ENCODE measurements at places on chromosomes 16 and 17.

DNA sequence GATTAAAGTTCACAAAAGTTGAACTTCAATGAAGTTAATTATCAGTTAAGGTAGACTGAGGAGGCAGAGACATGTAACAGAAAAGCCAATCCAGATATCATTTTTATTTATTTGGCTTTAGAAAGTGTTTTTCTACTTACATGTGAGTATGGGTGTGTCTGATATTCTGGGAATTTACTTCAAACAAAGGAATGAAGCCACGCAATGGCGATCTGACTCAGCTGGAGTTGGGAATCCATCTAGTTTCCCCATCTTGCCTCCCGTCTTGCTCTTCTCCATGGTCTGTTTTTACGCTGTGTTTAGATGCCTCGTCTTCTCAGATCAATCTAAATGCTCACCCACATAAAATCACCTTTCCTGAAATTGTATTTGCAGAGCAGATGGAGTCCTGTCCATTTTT, 1.7 kb upstream of the KCNJ16 start:
- DNase-seq: no peak

DNA sequence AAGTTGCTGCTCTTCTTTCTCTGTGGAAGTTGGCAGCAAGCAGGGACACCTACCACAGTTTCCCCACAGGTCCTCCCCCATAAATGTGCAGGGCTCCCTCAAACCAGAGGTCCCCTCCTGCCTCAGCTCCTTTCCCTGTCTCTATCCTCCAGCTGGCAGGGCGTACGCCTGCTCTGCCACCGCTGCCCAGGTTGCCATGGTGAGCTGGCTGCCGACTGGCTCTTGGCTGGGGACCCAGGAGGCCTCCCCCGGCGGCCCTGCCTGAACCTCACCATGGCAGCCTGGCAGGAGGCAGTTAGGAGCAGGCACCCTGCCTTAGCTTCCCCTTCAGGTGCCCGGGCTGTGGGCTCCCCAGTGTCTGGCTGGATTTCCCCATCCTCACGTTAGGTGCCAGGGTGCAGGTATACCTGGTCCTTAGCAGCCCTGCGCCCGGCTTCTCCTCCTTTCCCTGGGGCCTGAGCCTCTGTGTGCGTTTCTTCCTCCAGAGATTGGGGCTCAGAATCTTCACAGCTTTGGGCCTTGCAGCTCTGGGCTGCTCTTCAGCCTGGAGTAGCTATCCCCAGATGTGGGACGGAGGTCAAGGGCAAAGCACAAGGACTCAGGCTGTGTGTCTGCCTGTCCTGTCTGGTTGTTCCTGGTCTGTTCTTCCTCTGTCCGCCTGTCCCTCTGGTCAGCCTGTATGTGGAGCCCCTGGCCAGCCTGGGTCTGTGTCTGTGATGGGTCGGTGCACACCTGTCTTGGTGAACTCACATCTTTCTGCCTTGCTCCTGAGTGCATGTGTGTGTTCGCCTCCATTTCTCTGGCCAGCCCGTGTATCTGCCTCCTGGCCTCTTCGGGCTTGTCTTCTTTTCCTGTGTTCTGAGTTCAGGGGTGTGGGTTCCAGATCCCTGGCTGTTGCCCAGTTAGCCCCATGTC, 15.7 kb downstream of the GJD3 start:
- no peak for DNase-seq

DNA sequence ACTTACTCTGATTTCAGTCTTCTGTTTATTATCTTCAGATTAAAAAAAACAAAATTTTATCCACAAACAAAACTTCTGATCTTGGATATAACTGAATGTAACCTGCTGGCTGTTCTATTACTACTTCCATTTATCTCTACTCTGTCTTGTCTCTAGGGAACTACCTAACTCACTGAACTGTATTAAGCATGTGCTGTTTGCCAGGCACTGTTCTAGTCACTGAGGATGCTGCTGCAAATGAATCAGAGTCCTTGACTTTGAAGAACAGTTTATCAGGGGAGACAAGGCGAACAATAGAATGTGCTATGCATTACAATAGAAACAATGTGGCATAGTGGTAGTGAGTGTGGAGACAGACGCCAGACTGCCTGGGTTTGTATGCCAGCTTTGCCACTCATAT, 2.3 kb upstream of the ANKRD40 start:
- DNase-seq: no peak

- no peak for DNase-seq
These were observed 5.4 kb downstream of the HYDIN start for GRCh38 chr16:71225145-71225544.

DNA sequence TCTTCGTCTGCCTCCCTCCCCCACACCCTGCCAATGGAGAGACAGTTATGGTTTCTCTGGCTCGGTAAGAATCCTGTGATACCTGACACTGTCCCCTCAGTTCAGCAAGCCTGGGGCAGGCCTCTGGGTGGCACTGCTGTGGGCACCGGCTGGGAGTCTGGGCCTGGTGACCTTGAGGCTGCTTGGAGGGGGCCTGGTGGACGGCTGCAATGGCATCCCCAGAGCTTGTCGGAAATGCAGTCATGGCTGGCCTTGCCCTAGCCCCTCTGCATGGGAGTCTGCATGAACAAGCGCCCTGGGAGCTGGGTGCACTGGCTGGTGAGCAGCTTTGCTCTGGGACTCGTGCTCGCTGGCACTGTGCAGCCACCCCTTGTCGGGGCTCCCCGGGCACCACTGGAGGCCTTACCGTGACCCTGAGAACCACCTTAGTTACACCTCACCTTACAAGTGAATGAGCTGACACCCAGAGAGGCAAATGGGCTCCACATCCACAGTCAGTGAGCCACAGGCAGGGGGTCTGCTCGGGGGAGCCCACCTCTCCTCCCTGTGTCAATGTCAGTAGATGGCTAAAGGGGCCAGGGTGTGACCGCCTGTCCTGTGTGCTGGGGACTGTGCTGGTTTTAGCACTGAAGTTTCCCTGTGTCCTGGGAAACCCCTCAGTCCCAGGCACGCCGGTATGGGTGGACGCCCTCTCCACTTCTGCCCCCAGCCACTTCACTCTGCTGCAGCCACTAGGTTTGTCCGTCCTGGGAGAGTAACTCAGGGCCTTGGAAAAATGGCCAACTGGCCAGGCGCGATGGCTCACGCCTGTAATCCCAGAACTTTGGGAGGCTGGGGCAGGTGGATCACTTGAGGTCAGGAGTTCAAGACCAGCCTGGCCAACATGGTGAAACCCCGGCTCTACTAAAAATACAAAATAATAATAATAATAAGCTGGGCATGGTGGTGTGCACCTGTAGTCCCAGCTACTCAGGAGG, 1.4 kb downstream of the LGALS3BP start:
- DNase-seq: no peak

- peak; percentile 83 for DNase-seq
These were observed 470 bp downstream of the MLYCD start for GRCh38 chr16:83899272-83899897.

DNA sequence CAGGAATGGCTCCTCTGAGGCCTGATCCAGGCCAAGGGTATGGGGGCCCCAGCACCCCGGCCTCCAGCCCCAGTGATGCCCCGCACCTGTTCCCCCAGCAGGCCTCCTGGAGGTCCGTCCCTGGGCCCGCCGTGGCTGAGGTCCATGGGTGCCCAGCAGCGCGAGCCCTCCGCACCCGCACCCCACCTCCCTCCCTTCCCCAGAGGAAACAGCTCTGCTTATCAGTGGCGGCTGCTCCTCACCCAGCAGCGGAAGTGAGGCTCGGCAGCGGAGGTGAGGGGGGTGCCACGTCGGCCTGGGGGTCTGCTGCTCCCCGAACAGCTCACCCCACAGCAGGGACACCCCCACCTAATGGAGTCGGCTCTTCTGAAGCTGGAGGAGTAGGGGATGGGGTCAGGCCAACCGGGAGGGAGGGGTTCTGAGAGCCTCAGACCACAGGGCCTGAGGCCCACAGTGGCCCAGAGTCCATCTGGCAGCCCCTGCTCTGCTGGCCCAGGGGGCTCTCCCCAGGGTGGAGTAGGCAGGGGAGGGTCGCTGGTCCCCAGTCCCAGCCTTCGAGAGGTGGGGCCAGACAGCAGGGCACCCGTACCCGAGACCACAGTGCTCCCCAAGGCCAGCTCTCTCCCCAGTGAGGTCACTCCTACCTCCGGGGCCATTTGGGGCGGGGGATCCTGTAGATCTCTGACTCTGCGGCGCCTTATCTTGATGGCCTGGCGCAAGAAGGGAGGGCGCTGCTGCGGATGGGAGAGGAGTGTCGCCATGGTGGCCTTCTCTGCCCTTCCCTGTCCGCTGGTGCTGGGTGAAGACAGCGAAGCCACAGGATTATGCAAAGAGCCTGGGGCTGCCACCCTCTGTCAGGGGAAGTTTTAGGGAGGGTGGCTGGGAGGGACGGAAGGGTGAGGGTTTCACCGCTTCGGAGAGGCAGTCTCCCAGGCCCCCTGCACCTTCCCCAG, at the start of gene UNC13D:
Gene UNC13D (minus strand): TSS at position 828 of the 953 bp plus-strand sequence. CDS start 67 bp downstream, at position 761.
- peak; percentile 89 for DNase-seq

DNA sequence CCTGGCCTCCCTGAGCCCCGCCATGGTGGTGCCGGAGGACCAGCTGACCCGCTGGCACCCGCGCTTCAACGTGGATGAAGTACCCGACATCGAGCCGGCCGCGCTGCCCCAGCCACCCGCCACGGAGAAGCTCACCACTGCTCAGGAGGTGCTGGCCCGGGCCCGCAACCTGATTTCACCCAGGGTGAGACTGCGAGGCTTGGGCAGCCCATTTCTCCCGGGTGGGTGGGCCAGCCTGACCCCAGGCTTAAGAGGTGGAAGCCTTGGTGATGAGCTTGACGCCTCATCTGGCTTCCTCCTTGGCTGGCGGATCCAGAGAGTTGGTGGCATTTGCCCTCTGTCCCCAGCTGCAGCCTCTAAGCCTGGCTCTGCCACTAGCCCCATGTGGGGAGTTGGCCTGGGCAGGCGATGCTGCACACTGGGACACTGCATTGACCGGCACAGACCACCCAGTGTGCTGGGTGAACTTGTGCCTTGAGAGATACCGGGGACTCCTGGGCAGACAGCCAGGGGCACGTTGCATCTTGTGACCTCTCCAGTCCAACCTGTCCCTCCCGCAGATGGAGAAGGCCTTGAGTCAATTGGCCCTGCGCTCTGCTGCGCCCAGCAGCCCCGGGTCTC, 3.0 kb downstream of the CDT1 start:
- peak; percentile 61 for DNase-seq

DNA sequence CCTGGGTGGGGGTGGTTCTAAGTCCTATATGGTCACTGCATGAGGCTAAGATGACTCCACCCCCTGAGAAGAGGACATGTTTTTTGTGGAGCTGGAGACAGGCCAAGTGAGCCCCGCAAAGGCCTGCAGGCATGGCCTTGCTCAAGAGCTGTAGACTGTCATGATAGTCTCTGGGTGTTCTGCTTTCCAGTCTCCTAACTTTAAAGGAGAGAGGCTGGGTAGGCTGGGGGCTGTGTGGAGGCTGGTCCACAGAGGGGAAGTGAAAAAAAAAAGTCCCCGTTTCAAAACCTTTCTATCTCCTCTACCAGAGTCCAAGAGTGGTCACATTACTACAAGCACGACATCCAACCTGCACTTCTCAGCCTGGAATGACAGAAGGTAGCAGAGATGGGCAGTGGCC, 27.1 kb downstream of the CDRT4 start:
- no peak for DNase-seq
